ENCODE measurements at places on chromosomes 2 and 18.

- no peak for DNase-seq
Measured at GRCh38 chr2:80579756-80580155, 275.2 kb upstream of the LRRTM1 start.

DNA sequence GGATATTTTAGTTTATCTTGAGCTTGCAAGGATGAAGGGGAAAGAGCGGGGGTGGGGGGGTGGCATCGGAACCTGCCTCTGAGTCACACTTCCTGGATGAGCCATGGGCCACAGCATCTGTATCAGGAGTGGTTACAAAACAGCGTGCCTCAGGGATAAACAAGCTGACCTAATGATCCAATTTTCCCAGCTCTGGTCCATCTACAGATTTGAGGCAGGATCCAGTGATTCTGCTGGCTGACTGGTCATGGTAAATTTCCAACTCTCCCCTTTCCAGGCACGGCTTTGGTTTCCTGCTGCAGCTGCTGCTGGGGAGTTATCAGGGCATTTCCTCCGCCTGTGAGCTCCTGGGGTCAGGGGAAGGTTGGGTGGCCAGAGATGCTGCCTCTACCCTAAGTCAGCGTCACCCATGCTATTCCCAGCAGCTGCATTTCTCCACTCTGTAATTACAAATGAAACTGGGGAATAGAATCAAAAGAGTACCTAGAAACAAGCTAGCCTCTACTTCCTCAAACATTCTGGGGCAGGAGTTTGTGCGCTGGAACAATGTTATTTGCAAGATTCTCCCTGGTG, 4.7 kb upstream of the HPCAL1 start:
- no peak for DNase-seq

DNA sequence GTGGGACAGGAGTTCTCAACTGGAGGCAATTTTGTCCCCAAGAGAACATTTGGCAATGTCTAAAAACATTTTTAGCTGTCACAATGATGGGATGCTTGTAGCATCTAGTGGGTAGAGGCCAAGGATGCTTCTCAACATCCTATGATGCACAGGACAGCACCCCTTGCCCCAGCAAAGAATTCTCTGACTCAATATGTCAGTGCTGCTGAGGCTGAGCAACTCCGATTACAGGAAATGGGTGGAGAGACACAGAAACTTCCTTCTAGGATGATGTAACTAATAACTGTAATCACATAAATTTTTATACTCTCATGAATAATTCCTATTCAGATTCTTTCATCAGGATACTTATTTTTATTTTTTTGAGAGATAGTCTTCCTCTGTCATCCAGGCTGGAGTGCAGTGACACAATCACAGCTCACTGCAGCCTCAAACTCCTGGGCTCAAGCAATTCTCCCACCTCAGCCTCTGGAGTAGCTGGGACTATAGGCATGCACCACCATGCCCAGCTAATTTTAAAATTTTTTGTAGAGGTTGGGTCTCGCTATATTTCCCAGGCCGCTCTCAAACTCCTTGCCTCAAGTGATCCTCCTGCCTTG, 120.3 kb upstream of the ACAA2 start:
- no peak for DNase-seq

GRCh38 chr2:62349788-62350187, 153.9 kb downstream of the B3GNT2 start:
- no peak for DNase-seq

- no peak for DNase-seq
Measured at GRCh38 chr2:46873604-46874068, 42.0 kb downstream of the MCFD2 start.

- DNase-seq, result no peak
Measured at GRCh38 chr2:60675301-60675700, 80.8 kb upstream of the PAPOLG start.

DNA sequence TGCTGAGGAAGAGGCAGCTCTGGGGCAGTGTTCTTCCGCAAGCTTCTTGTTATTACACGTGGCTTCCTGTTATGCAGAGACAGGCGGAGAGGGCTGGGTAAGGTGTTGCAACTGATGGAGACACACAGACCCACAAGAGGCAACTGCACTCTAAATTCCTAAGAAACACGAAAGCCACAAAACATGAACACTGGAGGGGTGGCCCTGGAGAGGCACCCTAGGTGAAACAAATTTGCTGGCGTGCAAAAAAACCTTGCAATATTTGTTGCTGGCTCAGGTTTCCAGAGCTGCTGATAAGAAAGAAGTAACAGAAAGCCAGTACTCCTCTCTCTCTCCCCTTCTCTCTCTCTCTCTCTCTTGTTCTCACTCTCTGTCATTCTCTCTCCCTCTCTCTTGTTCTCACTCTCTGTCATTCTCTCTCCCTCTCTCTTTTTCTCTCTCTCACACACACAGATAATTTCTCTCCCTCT, 31.8 kb downstream of the ARHGAP25 start:
- no peak for DNase-seq

GRCh38 chr2:96107708-96108065, 8.7 kb downstream of the ADRA2B start:
- no peak for DNase-seq

DNA sequence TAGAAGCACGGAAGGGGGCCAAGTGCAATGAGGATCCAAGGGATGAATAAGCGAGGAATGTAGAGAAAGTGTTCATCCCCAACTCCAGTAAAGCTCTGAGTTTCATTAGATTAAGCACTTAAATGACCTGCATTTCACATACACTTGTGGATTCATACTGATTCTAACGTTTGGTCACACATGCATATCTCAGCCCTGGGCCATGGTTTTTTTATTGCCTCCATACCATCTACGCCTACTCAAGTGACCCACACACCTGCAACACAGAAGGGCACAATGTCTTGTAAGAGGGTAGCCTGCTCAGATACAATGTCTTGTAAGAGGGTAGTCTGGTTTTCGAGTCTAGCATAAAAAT, 566 bp upstream of the MRPS5 start:
- no peak for DNase-seq

DNA sequence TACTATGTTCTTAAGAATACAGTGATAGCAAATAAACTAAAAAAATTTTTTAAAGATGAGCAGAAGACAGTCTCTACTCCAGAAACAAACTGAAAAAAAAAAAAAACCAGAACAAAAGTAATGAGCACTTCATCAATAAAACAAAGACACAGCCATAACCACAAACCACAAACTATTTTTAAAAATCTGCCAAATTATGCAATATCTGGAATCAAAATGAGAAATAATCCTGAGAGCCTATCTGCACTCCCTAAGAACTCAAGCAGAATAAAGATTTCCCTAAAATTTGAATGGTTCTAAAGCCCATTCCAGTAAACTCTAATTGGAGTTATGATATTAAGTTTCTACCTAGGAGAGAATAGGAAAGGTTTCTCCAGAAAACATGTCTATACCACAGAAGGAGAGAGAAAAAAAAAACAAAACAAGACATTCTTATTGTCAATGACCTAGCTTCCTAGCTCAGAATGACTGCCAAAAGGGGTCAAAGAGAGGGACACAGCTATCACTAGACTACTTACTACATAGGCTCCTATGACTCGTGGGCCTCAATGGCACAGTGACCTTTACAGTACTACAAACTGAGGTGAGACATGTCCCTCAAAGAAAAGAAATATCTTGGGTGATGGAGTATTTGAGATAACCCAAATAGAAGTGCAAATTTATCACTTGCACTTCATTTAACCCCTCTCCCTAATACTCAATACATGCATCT, 262.8 kb downstream of the ZEB2 start:
- no peak for DNase-seq

DNA sequence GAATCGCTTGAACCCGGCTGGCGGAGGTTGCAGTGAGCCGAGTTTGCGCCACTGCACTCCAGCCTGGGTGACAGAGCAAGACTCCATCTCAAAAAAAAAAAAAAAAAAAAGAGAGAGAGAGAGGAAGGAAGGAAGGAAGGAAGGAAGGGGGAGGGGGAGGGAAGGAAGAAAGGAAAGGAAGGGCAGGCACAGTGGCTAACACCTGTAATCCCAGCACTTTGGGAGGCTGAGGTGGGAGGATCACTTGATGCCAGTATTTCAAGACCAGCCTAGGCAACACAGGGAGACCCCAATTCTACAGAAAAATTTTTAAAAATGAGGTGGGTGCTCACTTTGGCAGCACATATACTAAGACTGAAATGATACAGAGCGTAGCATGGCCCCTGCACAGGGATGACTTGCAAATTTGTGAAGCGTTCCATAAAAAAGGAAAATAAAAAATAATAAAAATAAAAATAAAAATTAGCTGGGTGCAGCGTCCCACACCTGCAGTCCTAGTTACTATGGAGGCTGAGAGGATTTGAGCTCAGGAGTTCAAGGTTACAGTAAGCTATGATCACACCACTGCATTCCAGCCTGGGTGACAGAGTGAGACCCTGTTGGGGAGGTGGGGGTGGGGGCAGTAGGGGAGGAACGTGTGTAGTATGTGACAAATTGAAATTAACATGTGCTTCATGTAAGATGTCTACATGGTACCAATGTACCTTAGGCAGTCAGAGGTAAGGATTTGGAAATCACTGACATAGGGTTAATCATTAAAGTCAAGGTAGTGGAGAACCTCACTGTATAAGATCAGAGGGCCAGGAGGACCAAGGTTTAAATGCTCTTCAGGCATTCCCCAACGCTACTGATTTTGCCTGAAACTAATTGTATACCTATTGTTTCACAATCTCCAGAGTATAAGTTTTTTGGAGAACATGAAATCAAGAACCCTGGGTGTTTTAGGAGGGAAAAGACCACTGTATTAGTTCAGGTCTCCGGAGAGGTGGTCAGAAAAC, 1.4 kb downstream of the WDCP start:
- no peak for DNase-seq

DNA sequence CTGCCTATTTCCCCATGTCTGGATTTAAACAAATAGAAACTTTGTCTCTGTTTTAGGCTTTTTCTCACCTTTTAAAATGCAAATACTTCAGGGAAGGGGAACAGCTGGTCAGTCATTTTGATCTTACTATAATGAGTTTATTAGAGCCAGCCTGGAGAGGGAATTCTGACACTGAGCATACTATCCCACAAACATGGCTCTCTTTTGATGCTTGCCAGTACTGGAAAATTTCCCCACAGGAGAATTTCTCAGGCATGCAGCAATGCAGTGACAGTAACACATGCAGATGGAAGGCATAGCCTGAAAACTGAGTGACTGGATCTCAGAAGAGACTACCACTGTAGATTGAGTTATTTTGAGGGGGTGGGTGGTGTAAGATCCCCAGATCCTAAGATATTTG, 974.3 kb upstream of the CELF4 start:
- no peak for DNase-seq

DNA sequence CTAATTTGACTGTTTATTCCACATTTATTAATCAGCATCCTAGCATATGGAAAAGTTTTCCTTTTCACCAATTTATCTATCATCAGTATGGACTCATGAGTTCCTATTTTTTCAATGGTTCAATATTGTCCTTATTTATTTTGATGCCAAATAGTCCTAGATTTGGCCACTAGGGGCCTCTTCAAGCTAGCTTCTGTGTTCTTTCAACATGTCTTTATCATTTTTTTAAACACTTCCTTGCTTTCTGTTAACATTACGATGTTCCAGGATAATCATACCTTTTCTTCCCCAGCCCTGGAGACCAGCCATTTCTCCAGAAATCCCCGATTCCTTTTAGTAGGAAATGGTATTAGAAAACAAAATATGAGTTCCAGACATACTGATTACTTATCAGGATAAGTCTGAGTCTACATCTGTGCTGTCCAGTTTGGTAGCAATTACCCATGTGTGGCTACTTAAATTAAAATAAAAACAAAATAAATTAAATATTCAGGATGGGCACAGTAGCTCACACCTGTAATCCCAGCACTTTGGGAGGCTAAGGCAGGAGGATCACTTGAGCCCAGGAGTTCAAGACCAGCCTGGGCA, 70.6 kb downstream of the RPE start:
- no peak for DNase-seq

Data from stimulated activated CD8-positive, alpha-beta memory T cell treated with anti-CD3 and anti-CD28 coated beads, Interleukin-15, amount 100 ng/mL, for 1 hour (primary cell).